PC-9 (cell line): ENCODE measurements at places on chromosomes 6 and 20.

GRCh38 chr20:61316346-61316745 lies 64.3 kb downstream of the CDH4 start:
- DNase-seq, result no peak

- no peak for DNase-seq
Observed at GRCh38 chr6:117624869-117625481, 22.7 kb upstream of the GOPC start.

DNA sequence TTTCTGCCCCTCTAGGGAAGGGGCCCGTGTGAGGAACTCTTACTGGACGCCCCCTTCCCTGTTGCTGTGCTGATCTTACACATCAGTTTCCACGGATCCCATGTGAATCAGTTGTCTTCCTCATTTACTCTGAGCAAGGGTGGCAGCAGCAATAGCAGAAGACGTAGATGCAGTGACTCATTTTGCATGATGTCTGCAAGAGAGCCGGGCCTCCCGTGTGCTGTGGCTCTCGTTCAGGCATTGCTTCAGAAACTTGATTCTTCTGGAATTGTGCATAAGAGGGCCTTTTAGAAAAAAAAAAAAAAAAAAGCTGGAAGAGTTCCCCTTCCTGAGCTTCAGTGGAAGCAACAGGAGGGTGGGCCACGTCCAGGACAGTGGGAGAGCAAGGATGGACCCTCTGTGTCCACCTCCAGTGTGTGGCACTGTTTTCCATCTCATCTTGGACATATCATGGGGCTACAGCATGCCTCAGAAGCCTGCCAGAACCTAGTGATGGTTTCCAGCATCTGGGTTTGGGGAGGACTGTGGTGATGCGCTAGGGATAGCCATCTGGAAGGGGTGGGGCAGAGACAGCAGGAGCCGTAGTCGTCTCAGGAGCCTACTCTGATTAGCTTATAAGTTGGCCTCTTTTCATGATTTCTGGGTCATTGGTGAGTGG lies 62.1 kb downstream of the FOXO3 start:
- no peak for DNase-seq

DNA sequence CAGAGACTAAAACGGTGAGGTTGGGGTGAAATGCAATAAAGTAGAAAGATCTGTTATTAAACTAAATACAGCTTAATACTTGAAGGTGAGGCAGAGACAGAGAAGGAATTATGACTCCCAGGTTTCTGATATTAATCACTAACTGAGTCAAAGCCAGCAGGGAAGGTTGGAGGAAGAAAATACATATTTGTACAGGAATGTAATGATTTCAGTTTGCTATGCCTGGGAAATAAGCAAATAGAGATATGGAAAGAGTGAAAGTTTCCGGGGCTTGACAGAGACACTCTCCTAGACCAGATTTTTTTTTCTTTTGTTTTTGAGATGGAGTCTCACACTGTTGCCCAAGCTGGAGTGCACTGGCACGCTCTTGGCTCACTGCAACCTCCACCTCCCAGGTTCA lies 76.8 kb downstream of the PTPRK start:
- DNase-seq, result no peak

- DNase-seq, result no peak
Observed at GRCh38 chr6:43493833-43494232, 16.3 kb downstream of the LRRC73 start.
